ENCODE measurements at places on chromosomes 2 and 18.

DNA sequence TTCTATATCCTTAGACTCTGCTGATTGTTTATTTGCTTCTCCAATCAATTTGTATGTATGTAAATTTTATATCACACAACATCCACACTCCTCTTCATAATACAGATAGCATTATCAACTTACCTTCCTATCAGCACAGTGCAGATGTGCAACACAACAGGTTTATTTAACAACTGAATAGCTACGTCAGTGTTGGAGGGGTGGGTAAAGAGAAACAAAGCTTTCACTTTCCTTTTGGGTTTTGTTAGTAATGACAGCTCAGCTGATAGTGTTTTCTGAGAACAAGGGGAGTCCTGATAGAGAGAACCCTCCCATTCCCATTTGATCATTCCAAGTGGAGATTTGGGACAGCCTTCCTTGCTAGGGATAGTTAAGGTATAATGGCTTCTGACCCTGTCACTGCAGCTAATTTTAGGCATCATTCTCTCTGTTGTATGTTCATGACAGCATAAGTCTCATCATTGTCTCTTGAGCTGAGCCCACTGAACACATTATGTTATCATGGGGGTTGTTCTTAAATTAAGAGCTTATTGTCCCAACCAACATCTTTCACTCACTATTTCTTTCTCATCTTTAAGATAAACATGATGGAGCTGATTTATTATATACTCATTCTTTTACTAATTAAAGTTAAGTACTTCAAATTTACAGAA, 227.7 kb downstream of the GPD2 start:
- H3K27ac ChIP-seq = no peak overlapping the region
- H3K4me1 ChIP-seq = no peaks in the 10 kb centered on the region
- H3K36me3 ChIP-seq = no peaks in the 10 kb centered on the region
- peaks cover 2% of the 10 kb centered on the region for H3K27me3 ChIP-seq

GRCh38 chr2:113846429-113846828, 43.5 kb upstream of the ACTR3 start:
- no peak overlapping the region for H3K4me3 ChIP-seq
- no peaks in the 10 kb centered on the region for H3K27me3 ChIP-seq
- H3K27ac ChIP-seq = no peak overlapping the region
- no peaks in the 10 kb centered on the region for H3K36me3 ChIP-seq

DNA sequence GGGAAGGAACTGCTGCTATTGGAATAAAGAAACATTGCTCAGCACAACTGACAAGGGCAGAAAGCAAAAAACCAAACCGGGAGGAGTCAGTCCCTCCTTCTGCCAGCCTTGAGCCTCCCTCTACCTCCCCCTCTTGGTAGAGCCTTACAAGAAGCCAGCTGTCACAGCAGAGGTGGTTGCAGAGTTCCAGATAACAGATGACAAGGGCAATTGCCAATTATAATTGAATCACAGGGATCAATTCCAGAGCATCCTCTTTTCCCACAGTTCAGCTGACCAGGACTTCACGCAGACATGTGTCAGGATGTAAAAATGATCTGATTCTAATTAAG, 548.2 kb upstream of the LRRTM1 start:
- no peaks in the 10 kb centered on the region for H3K4me1 ChIP-seq
- no peak overlapping the region for H3K27ac ChIP-seq
- DNase-seq = no peak
- peaks cover 1% of the 10 kb centered on the region for H3K27me3 ChIP-seq
- no peak overlapping the region for H3K4me3 ChIP-seq

GRCh38 chr18:31720867-31721266, 36.5 kb upstream of the B4GALT6 start:
- no peak for DNase-seq
- no peaks in the 10 kb centered on the region for H3K4me1 ChIP-seq
- H3K27ac ChIP-seq = no peak overlapping the region
- no peak overlapping the region for H3K4me3 ChIP-seq
- peaks cover 3% of the 10 kb centered on the region for H3K36me3 ChIP-seq

DNA sequence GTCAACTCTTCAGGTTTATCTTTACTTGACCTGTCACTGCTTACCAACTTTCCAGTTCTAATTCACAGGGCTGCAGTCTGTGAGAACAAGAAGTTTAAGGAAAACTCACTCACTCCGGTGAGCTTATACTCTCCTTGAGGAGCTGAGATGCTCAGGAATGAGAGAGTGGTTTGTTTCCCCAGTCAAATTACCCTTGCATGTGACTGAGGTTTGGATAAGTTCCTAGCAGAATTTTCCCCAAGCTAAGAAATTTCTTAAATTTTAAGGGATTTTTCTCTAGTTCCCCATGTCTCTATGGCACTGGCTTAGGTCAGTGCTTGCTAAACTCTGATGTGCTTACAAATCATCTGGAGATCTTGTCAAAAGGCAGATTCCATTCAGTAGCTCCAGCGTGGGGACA, 12.8 kb upstream of the CCDC85A start:
- H3K27ac ChIP-seq = no peak overlapping the region
- H3K27me3 ChIP-seq = peaks cover 3% of the 10 kb centered on the region
- DNase-seq = no peak
- peaks cover 4% of the 10 kb centered on the region for H3K4me1 ChIP-seq
- H3K4me3 ChIP-seq = no peak overlapping the region
- peaks cover 16% of the 10 kb centered on the region for H3K36me3 ChIP-seq

DNA sequence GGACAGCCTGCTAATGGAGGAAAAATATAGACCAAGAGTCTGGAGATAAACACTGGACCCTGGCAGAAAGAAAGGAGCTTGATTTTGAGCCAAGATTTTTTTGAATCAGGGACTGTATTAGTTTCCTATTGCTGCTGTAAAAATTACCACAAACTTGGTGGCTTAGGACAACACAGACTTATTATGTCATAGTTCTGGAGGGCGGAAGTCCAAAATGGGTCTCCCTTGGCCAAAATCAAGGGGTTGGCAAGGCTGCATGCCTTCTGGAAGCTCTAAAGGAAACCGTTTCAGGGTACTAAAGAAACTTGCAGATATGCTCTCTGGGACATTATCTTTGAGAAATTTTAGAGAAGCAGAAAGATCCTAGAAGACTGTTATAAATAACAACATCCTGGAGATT, 140.1 kb downstream of the BABAM2 start:
- no peak overlapping the region for H3K27ac ChIP-seq
- DNase-seq = no peak
- peaks cover 14% of the 10 kb centered on the region for H3K4me1 ChIP-seq
- H3K4me3 ChIP-seq = no peak overlapping the region

DNA sequence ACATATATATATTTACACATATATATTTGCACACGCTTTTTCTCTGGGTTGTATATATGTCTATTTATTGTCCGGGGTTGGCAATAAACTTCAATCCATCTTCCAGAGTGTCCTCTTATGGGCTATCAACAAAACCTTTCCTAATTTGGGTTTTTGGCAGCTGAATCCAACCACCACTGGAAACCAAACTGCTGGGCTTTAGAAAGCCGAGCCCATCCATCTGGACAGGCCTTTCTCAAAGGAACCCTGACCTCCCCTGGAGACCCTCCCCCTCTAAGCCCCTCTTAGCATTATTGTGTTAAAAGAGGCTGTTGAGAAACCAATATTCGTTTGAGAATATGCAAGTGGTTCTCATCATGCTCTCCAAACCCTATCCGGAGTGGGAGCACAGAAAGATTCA, 153.6 kb downstream of the NRP2 start:
- H3K4me3 ChIP-seq = no peak overlapping the region
- H3K36me3 ChIP-seq = no peaks in the 10 kb centered on the region
- DNase-seq = no peak
- H3K4me1 ChIP-seq = no peaks in the 10 kb centered on the region

DNA sequence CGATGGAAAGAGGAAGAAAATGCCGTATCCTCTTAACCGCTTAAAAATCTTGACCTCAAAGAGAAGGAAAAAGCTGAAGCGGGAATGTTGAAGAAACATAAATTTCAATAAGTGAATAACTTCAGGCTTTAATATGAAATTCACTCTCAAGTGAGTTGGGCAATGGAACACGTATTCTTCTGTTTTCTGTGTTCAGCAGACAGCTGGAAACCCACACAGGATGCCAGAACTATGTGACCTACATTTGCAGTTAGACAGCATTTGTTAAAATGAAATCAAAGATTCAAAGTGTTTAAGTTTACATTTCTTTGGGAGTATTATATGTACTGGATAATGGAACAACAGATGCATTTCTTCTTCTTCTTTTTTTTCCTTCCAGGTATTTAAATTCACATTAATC, 80.5 kb upstream of the SPATS2L start:
- no peak overlapping the region for H3K4me3 ChIP-seq
- no peak for DNase-seq
- no peak overlapping the region for H3K27ac ChIP-seq
- H3K27me3 ChIP-seq = no peaks in the 10 kb centered on the region

GRCh38 chr2:70897977-70898226, 37.8 kb upstream of the ATP6V1B1 start:
- H3K4me3 ChIP-seq = no peak overlapping the region
- no peak for DNase-seq
